Nucleus accumbens (tissue), 56 donors: ENCODE measurements at places on chromosomes 16 and 17.

DNA sequence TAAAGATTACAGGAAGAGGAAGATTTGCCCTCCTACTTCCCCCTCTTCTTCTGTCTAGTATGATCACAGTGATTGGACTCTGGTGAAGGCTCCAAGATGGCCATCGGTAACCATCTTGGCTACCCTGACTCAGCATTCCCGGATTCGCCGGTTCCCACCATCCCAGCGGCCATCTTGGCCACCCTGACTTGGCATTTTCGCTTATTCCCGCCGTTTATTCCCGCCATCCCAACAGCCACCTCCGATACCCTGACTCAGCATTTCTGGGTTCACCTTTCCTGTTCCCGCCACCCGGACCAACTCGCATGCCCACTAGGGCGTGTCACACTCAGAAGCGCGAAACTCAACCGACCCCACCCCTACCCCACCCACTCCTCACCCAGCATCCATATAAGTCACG lies 95.4 kb upstream of the GRIN2A start:
- DNase-seq = no peak

- DNase-seq = no peak
Measured at GRCh38 chr17:40338058-40338457, 26.5 kb downstream of the GJD3 start.

- DNase-seq = no peak
Measured at GRCh38 chr17:15441315-15441714, 26.1 kb downstream of the CDRT4 start.

GRCh38 chr17:75552425-75553294 lies 27.2 kb downstream of the LLGL2 start:
- no peak for DNase-seq

DNA sequence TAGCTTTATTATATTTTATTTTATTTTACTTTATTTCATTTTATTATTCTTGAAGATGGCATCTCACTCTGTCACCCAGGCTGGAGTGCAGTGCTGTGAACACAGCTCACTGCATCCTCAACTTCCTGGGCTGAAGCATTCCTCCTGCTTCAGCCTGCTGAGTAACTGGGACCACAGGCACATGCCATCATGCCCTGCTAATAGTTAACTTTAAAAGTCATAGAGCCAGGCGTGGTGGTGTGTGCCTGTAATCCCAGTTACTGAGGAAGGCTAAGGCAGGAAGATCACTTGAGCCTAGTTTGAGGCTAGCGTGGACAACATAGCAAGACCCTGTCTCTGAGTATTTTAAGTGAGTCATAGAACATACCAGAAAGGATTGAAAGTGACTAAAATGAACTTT lies 38.7 kb downstream of the ESRP2 start:
- no peak for DNase-seq

DNA sequence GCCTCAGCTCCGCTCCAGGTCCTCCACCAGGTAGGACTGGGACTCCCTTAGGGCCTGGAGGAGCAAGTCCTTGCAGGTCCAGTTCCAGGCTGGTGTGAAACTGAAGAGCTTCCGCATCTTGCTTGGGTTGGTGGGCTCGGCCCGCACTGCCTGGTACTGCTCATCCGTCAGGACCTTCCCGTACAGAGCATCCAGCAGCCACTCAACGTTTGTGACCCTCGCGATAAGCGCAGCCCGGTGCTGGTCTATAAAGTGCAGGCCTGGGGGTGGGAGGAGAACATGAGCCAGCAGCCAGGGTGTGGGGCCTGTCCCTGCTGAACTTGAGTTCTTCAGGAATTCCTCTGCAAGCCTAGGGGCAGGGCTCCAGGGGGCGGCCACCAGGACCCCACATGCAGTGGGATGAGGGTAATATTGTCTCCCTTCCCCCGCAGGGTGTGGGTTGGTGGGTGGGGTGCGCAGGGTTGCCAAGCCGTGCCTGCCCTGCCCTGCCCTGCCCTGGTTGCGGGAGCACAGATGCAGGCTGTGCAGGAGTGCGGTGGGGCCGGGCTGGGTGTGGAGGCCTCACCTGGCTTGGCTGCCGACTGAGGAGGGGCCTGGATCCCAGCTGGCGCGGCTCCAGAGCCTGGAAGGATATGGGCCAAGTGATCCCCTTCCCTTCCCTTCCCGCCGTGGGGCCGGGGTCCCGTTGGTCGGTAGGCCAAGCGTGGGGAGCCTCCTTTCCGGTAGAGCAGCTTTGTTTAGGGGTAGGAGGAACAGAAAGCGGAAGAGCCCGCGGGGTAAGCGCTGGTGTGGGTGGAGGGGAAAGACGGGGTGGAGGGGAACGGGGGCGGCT lies 762 bp downstream of the PYCARD start:
- DNase-seq = no peak

DNA sequence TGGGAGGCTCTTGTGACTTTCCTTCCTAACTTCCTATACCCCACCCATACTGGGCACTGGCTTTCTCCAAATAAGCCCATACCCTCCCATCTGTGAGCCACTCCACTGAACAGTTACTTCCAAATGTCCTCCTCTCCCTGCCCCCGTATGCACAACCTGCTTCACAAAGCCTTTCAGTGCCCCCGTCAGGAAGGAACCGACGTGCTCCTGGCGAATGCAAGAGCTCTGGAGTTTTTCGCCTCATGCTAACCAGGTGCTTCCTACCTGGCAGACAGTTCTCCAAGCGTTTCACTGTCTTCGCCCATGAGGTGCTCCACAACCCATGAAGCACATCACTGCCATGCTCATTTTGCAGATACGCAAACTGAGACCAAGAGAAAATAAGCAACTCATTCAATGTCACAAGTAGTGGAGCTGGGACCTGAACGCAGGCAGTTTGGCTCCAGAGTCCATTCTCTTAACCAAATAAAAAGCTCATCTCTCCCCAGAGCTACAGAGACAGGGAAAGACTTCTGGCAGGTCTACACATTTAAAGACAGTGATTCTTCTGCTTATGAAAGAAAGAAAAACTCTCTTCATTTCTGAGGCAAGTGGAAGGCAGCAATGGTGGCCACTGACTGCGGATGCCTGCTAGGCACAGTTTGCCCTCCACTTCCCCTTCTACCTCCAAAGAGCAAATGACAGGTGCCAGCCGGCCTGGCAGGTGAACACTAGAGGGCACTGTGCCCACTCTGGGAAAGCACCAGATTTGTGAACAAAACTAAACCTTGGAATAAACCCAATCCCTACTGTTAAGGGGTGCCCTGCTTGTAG lies 23.8 kb downstream of the SPHK1 start:
- no peak for DNase-seq

GRCh38 chr16:66933776-66934137 lies 445 bp downstream of the CIAO2B start:
- no peak for DNase-seq

GRCh38 chr16:80611930-80612327 lies 71.1 kb downstream of the DYNLRB2 start:
- no peak for DNase-seq

GRCh38 chr17:66776999-66777688 lies 57.8 kb upstream of the CACNG5 start:
- no peak for DNase-seq

GRCh38 chr16:67881621-67882161 lies 3.0 kb upstream of the NRN1L start:
- DNase-seq = peak; percentile 44

- DNase-seq = no peak
Measured at GRCh38 chr16:54484700-54485099, 198.1 kb upstream of the IRX3 start.

DNA sequence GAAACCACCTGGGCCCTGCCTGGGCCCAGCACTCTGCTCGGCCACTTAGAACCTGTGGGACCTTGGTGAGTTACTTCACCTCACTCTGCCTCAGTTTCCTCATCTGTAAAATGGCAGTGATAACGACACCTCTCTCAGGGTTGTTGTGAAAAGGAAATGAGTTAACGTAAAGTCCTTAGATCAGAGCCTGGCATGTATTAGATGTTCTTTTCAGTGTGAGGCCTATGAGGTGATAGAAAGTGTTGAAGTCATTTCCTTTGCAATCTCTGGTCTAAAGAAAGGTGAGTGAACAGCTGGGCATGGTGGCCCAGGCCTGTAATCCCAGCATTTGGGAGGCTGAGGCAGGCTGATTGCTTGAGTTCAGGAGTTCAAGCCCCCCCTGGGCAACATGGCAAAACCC lies 51.7 kb upstream of the LGALS9 start:
- no peak for DNase-seq

GRCh38 chr16:60989592-60989991 lies 1046.6 kb downstream of the CDH8 start:
- no peak for DNase-seq

DNA sequence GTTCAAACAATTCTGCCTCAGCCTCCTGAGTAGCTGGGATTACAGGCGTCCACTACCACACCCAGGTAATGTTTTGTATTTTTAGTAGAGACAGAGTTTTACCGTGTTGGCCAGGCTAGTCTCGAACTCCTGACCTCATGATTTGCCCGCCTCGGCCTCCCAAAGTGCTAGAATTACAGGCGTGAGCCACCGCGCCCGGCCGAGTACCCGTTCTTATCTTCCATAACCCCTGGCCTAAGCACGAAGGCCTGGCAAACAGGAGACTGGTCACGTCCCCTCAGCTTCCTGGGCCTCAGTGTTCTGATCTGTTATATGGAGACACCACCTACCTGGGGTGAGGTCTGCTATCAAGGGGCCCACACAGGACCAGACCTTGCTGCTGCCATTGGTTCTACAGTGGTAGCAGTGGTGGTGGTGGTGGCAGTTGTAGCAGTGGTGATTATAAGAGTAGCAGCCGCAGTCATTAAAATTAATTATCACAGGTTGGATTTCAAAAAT lies 1.3 kb downstream of the SLC5A10 start:
- no peak for DNase-seq

DNA sequence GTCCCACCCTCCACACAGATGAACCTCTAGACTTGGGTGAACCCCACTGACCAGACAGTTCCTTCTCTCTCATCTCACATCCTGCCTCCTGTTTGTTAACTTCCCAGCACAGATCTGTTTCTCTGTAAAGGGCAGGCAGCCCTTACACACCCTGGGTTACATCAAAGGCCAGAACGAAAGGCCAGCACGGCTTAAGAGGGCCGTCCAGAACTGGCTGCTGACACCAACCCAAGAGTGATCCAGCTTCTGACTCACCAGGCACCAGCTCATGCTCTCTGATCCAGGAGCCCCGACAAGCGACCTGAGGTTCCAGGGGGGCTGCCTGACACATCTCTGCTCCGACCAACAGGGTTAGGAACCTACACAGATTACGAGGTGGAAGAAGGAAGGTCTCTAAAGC lies 86.9 kb downstream of the MRM3 start:
- no peak for DNase-seq

DNA sequence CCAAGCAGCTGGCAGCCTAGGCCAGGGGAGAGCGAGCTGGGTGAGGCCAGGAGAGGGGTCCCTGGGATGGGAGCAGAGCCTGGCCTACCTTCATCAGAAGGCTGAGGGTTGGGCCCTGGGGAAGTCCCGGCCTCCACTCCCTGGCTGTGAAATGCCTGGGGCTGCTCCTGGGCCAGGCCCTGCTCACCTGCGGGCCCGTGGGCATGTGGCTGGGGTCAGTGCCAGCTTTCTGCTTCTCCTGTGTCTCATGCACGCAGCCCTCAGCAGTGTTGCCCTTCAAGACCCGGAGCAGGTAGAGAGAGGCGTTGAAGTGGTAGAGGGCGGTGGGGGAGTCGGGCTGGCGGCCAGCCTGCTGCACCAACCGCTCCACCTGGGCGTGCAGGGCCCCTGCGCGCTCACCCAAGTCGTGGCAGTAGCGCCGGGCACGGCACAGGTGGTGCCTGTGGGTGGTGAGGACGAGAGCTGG lies 12.4 kb downstream of the MYBBP1A start:
- no peak for DNase-seq
